ENCODE measurements at places on chromosomes 7 and 10.
A peak's percentile ranks its signal among the peaks of the same experiment; 100 is the strongest.

DNA sequence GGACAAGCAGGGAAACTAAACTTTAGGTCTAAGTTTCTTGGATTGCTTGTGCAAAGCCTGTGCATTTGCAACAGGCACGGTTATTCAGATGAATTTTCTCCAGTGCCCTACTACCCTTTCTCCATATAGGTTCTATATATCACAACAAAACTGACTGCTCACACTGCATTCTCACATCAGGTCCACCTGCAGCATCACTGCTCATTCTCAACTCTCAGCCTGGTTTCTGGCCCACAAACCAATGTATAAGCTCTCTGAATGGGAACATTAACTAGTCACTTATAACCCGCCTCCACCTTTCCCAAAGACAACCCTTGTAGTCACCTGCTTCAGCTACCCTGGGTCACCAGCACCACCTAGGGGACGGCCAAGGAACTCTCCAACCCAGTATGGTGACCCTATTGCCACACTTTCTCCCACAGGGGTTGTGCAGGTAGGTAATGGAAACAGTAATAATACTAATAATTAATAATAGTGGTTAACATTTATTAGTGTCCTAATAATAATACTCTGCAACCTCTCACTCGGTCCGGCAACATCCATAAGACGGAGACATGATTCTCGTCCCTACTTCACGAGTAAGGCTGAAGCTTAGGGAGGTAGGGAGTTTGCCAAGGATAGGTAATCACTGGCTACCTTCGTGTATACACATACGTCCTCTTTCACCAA lies 97.3 kb downstream of the CLEC2L start:
- DNase-seq = peak; percentile 32

- no peak for DNase-seq
Observed at GRCh38 chr10:6211341-6211670, 8.6 kb downstream of the PFKFB3 start.

DNA sequence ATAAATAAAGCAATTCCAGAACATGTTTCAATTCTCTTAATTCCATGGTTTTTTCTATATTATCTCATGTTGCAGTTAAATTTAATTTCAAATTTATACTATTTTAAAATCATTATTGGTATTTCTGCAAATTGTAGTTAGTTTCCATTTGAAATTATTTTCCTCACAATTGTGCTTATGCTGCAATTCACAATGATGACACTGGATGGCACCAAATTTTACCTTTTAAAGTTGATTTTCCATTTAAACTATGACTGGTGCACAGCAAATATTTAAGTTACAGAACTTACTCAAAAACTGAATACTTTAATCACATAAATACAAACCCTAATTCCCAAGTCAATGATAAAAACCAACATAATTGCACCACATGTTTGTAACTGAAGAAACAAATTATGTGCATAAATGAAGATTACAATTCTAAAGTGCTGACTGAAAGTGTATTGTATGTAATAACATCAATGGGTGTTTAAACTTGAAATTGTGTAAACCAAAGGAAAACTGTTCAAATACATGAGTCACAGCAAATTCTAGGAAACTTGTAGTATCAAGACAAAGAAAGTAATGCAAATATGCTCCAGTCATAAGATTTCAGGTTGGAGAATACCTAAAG lies 75.3 kb upstream of the AASS start:
- no peak for DNase-seq

- no peak for DNase-seq
Observed at GRCh38 chr7:150947241-150947745, 30.8 kb downstream of the KCNH2 start.

GRCh38 chr10:24393201-24393600 lies 184.3 kb downstream of the KIAA1217 start:
- no peak for DNase-seq

GRCh38 chr10:71332466-71332865 lies 13.4 kb downstream of the SLC29A3 start:
- DNase-seq = no peak

DNA sequence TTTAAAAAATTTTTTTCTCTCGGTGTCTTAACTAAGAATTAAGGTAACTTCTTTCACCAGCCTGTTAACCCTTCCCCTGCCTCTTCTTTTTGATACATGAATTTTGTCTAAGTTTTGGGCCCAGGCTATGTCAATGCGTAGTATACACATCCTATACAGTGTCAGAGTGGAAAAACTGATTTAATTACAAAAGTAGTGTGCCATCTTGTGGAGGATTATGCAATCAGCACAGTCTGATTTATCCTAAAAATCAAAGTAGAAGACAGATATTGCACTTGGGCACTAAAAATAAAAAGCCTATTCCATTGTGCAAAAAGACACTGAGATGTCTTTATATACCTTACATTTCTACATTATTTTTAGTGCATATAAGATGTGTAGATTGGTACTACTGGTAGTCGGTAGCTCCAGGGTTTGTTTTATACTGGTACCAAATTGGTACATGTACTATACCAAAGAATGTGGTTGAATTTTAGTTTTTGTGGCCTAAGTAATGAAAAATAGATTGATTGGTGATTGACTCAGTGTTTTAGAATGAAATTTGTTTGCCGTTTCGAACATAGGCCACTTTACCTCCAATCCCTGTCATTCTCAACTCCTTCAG lies 96.6 kb downstream of the MKLN1 start:
- DNase-seq = no peak

- DNase-seq = no peak
Observed at GRCh38 chr7:98214811-98215321, 3.6 kb downstream of the BHLHA15 start.

- DNase-seq = no peak
Observed at GRCh38 chr7:120738816-120739215, 119.1 kb downstream of the TSPAN12 start.

DNA sequence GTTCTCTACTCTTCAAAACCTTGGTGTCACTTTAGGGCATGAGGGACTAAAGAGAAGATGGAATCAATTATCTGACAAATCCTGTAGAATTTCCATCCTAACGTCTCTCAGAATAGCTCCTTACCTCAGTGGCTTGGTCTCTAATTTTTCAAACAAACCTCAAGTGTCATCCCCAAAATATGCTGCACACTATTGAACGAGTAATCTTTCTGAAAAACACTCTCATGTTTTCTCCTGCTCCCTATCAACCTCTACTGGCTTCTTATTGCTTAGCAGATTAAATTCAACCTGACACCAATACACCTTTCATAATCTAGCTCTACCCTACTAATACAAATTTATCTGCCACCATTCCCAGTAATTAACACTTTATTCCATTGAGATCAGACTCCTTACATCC lies 8.5 kb downstream of the CNOT4 start:
- no peak for DNase-seq

DNA sequence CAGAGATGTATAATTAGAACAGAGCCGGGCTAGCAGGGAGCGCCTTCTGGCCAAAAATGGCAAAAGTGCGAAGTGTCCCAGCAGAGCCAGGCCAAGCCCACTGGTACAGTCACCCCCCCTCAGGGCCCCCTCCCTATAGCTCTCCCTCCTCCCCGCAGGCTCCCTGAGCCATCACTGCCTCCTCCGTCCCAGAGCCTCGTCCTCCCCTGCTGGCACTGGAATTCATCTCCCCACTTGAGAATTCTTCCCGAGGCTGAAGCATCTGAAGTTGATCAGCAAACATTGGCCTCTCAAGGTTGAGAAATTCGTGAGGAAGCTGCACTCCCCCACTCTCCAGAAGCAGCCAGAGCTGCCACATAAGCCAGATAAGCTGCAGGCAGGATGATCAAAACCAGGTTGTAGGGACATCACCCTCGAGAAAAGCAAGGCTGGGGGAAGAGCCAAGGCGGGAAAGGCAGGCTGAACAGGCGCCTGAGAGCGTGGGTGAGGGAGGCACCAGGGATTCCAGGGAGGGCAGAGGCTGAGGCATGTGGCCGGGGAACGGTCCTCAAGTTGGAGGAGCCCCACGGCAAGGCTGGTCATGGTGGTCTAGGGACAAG lies 23.4 kb downstream of the CAMK2G start:
- DNase-seq = no peak

GRCh38 chr10:117960345-117960935 lies 86.3 kb downstream of the RAB11FIP2 start:
- DNase-seq = no peak

GRCh38 chr7:158031867-158032308 lies 555.7 kb downstream of the PTPRN2 start:
- DNase-seq = no peak

DNA sequence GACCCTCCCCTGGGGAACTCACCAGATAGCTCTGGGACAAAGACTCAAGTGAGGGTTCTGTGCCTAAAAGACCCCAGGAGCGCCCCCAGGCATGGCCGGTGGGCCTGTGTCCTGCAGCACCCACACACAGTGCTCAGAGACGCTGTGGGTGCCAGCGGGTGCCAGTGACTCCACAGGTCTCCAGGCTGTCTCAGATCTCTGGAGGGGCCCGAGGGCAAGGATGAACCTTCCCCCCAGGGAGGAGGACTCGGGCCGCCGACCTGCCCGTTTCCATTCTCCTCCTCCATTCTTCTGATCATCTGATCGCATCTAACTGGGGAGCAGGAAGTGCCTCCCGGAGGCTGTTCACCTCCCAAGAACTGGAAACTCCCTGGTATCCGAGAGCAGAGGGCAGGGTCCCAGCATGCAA lies 980 bp downstream of the ADAM8 start:
- peak; percentile 50 for DNase-seq

DNA sequence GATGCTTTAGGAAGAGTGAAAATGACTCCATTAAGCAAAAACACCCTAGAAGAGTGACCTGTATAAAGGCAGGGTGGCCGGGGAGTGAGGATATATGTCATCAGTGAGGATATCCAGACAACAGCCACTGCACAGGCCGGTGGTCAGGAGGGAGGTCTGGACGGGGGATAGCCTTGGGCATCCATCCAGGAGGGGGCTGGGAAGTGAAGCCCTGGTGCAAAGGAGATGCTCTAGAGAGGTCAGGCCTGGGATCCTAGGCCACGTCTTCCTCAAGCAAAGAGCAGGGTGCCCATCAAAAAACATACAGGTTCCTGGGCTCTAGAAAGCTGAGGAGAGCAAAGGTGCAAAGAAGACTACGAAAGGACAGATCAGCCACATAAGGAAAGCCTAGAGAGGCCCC lies 25.6 kb downstream of the FAM171A1 start:
- DNase-seq = no peak

DNA sequence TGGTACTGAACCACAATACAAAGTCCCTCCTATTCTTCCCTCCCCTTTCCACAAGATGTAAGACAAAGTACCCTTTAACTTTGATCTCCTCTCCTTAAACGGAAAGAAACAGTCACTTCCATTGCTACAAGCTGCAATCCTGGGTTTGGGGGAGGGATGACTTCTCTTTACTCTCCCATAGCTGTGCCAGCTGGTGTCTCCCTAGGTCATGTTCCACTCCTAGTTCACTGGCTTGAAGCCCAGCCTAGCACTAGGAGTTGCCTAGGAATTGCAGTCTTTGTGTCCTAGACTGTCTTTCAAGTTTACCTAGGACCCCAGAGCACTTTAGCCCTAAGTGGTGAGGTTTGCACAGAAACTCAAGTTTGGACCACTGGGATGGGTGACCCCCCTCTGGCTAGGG lies 311.1 kb downstream of the HPSE2 start:
- no peak for DNase-seq

- DNase-seq = no peak
Observed at GRCh38 chr10:65273115-65273514, 1652.7 kb upstream of the LRRTM3 start.

- no peak for DNase-seq
Observed at GRCh38 chr7:37000511-37000910, 276.2 kb upstream of the AOAH start.

DNA sequence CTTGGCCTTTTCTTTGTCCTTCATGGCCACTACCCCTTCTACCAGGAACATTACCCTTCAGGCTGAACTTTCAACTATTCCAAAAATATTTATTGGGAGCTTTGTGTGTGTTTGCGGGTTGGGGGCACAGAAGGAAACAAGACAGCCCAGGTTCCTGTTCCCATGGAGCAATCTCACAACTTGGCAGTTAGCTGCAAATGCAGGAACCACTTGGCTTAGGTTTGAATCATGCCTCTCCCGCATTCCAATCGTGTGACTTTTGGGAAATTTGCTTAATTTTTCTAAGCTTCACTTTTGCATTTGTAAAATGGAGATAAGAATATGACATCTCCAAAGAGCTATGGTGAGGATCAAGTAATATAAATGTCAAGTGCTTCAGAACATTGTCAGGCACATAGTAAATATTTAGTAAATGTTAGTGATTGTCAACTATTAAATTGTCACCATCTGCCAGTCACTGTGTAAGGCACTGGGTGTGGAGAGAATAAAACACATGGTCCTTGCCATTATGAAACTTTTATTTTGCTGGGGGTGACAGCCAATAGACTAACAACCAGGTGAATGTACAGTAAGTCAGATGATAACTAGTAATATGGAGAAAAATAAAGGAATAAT lies 277.1 kb downstream of the SNX13 start:
- no peak for DNase-seq

DNA sequence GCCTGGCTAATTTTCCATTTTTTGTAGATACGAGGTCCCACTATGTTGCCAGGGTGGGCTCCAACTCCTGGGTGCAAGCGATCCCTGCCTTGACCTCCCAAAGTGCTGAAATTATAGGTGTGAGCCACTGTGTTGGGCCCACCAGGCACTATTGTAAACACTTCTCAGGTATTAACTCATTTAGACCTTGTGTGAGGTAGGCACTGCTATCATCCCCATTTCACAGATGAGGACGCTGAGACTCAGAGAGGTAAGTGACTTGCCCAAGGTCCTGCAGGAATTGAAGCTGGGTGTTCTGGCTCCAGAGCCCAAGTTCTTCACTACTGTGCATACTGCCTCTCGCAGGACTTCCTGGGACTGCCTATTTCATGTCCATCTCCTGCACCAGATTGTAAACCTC lies 67.1 kb upstream of the SYPL1 start:
- no peak for DNase-seq

DNA sequence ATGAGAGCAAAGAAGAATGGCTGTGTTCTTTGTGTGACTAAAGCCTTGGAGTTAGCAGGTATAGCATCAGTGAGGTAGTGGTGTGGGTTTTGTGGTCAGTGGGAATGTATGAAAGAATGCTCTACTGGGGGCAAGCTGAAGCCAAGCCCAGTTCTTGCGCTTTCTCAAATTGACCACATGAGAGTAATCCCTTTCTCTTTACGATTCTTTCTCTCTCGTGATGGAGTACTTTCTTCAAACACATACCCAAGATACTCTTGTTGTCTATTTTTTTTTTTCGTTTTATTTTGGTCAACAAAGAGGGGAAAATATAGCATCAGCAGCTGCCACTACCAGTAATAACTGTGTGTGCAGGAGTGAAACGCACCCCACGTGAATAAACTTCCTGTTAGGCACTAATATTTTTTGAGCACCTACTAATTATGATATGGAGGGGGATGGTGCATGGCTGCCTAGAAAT lies 8.4 kb upstream of the PANK1 start:
- DNase-seq = no peak
